ENCODE measurements at places on chromosomes 16 and 17.

GRCh38 chr17:7611635-7612293 lies 2.9 kb downstream of the FXR2 start:
- DNase-seq, result no peak

GRCh38 chr16:86709902-86710601 lies 131.7 kb downstream of the FOXL1 start:
- no peak for DNase-seq

- DNase-seq, result no peak
These were observed 17.2 kb upstream of the TBX21 start for GRCh38 chr17:47715669-47716325.

DNA sequence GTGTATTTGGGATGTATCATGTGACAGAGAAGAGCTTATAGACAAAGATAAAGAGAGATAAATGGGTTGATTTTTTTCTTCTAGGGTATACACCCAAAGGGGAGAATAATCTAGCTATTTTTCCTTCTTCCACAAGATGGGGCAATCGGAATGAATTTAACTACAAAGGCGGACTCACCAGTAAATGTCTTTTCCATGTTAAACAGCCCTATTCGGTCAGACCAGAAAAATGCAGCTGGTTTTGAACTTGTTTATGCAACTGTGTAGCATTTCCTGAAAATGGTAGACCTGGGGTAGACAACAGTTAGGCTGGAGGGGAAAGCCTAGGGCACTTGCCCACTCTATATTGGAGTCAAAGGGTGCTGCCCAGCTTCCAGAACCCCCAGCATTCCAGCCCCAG lies 477.1 kb downstream of the TOX3 start:
- DNase-seq, result no peak

DNA sequence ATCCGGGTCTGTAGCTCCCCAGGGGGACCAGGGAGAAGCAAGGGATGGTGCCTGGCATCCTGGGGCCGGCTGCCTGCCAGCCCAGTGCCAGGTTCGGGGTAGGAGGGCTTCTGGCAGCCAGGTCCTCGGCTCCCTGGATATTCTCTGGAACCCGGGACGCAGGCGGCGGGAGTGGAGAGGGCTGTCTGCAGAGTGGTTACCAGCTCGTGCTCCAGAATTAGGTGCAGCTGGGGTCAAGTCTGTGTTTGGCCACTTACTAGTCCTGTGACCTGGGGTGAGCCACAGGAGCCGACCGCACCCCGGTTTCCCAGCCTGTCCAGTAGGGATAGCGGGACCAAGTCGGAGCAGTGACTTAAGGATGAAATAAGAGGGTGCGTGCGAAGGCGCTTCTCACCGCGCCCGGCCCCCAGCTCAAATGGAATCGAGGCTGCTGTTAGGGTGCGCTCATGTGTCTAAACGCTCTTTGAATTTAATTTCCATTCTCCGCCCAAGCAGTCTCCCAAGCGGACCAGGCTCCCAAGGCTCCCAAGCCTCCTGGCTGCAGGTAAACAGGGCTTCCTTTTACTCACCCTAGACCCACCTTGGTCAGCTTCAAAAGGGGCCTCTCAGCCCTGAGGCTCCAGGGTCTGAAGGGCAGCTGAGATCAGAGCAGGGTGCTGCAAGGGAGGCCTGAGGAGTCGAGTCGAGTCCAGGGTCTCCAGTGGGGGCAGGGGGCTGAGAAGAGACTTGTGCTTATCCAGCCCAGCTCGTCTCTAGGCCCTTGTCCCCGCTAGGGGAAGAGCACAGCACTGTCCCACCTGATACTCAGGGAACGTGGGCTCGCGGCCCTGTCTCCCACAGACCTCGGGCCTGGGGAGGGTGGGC lies 28.3 kb upstream of the ZNF469 start:
- peak; percentile 75 for DNase-seq

Data from posterior cingulate gyrus (tissue), 11 donors.